Stimulated activated CD8-positive, alpha-beta memory T cell treated with anti-CD3 and anti-CD28 coated beads, Interleukin-7, amount 100 ng/mL, for 1 hour (primary cell): ENCODE measurements at places on chromosomes 2 and 18.
A peak's percentile ranks its signal among the peaks of the same experiment; 100 is the strongest.

- no peak for DNase-seq
These were observed 6.8 kb upstream of the MMADHC start for GRCh38 chr2:149594411-149594810.

DNA sequence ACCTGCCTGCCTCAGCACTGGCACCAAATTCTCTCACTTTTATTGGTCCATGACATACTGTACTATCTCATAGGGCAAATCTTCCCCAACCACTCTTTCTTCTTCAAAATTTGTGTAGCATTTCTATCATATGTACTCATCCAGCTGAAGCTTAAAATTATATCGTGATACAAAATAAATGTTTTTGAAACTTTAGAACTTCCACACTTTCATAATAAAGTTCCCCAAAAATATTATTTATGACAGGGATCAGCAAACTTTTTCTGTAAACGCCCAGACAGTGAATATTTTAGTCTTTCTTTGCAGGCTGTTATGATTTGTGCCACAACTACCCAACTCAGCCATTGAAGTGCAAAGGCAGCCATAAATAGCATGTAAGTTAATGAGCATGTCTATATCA lies 76.2 kb upstream of the POU3F3 start:
- no peak for DNase-seq

- no peak for DNase-seq
These were observed 12.5 kb downstream of the PRKAG3 start for GRCh38 chr2:218819093-218819492.

DNA sequence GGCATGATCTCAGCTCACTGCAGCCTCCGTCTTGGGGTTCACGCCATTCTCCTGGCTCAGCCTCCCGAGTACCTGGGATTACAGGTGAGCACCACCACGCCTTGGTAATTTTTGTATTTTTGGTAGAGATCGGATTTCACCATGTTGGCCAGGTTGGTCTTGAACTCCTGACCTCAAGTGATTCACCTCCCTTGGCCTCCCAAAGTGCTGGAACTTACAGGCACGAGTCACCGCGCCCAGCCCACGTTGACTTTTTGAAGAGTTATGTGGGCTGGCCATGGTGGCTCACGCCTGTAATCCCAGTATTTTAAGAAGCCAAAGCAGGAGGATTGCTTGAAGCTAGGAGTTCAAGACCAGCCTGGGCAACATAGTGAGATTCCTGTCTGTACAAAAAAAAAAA lies 20.8 kb downstream of the CCL20 start:
- no peak for DNase-seq

- DNase-seq, result no peak
These were observed 5.2 kb upstream of the C18orf63 start for GRCh38 chr18:74310411-74310810.

- no peak for DNase-seq
These were observed 926 bp downstream of the SERPINB8 start for GRCh38 chr18:63970809-63971205.

GRCh38 chr2:75594596-75594995 lies 33.9 kb upstream of the EVA1A start:
- DNase-seq, result no peak

GRCh38 chr2:104599787-104600510 lies 254.0 kb upstream of the POU3F3 start:
- DNase-seq, result no peak

DNA sequence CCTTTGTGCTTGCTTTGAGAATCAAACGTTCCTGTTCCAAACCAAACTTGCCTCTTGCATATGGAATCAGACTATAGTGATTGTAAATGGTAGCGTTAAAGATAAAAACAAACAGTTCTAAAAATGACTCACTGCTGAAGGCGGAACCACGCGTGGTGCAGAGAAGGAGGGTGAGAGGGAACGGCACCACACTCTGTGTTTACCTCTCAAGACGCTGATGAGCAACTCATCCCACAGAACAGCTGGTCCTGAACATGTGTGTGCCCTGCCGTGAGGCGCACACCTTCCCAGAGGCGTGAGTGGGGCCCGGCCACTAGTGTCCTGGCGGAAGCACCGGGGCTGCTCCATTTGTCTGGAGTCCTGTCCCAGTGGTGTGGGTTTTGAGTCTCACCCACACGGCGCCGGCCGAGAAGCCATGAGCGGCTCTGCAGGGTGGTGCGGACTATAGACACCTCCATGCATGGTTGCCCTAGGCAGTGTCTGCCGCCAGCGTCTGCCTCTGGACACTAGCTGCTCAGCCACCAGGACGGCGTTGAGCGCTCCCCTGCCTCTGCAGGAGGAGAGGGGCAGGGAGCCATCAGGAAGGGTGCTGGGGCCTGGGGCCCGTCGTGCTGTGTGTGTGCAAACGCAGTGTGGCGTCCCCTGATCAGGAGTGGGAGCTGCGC lies 52.1 kb downstream of the NFATC1 start:
- DNase-seq, result no peak

- no peak for DNase-seq
These were observed 313.4 kb upstream of the ID2 start for GRCh38 chr2:8368463-8368862.

GRCh38 chr2:168663993-168664392 lies 138.4 kb upstream of the NOSTRIN start:
- DNase-seq, result no peak

DNA sequence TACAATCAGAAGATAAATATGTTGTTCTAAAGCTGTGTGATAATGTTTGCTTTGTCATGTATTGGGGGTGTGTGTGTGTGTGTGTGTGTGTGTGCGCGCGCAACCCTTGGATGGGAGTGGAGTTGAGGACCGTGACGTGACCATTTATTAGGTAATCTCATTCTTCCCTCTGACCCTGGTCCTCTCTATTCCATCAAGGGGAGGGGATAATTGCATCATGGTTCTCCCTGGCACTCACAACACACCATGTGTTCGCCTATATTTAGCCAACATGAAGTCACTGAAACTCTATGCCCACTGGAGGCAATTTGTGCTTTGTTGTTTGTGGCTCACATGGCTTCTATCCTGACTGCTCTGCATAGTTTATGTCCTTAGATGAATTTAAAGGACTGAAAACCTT lies 79.8 kb upstream of the LRPPRC start:
- no peak for DNase-seq

GRCh38 chr2:84971510-84972206 lies 697 bp downstream of the KCMF1 start:
- DNase-seq, result peak; percentile 40

GRCh38 chr2:96117701-96118588 lies 1.6 kb upstream of the ADRA2B start:
- DNase-seq, result no peak

GRCh38 chr2:38344813-38345212 lies 32.3 kb downstream of the ATL2 start:
- DNase-seq, result no peak

GRCh38 chr18:44798433-44799048 lies 117.9 kb downstream of the SETBP1 start:
- DNase-seq, result no peak

GRCh38 chr2:197666277-197666676 lies 9.1 kb downstream of the RFTN2 start:
- DNase-seq, result no peak

DNA sequence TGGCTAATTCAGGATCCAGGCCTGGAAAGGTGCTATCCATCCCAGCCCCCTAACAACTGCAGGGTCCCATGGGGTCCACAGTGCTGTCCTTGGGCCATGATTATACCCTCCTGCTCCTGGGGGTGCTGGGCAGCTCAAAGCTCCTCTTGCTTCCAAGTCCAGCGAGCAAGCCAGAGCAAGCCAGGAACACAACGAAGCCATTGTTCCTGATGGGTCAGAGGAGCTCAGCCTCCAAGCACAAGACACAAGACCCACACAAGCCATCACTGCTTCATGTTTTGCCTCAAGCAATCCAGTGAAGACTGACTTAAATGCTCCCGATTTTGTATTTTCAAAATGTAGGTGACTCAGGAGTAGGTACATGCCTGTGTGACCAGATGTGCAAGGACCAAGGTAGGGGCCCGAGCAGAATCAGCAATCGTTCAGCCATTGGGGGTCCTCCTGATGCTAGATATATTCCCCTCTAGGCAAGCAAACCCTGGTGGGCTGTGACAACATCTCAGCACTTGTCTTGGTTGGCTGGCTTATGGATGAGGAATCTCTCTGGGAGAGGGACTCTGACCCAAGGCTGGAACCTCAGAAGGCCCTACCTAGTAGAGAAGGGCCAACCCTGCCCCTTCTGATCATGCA lies 90.8 kb downstream of the EPAS1 start:
- no peak for DNase-seq

GRCh38 chr18:13577781-13578180 lies 148.6 kb downstream of the FAM210A start:
- no peak for DNase-seq

DNA sequence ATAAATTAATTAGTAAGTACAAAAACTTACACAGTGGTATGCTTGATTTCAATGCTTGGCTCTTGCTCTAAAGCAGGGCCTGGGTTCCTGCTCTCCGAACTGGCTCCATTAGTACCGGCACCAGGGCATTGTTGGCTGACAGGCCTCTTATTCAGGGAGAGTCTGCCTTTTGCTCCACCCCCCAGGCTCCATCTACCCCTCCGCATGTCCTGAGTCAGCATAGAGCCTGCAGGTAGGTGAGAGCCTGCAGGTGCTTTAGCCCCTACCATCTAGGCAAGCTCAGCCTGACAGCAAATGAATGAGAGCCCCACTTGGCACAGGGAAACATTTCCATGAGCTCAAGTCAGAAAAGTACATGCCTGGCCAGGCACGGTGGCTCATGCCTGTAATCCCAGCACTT lies 35.1 kb upstream of the EFHD1 start:
- DNase-seq, result no peak

DNA sequence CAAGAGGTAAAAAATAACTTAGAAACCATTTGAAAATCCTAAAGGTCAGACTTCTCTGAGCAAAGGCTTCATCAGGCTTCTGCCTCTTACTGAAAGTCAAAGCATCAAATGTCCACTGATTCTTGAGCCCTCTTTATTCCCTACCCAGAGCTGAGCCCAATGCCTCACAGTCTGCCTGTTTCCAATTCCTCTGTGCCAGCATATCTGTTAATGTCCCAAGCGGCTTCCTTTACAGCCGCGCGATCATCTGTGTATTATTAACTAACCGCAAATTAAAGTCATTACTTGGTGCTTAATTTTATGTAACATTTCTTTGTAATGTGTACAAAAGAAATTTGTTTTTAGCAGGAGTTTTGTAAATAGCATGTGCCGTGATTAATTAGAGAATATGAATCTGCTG lies 418.8 kb upstream of the HNRNPA3 start:
- DNase-seq, result no peak

DNA sequence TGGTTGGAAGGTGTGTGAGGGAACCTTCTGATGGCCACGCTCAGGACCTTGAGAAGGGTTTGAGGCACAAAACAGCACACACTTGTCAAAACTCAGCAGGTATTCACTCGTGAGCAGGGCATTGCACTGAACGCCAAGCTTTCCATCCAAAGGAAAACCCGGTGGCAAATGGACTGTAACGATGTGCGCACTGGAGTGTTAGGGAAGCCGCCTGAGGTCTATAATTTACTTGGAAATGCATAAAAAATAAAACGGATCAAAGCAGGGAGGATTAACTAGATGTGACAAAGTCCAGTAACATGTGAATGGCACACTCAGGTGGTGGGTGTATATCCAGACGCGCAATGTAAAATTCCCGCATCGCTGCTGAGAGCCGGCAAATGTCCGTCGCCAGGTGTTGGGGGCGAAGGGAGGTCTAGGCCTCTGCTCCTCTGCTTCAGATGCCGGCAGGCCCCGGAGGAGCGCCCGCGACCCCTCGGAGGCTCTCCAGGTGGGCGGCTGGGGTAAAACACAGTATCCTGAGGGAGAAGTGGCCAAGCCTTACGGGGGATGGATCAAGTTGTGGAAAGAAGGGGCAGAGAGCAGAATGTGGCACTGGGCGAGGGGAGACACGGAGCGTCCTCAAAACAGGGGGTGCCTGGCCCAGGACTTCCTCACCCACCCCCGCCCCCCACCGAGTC lies 15.3 kb downstream of the HES6 start:
- no peak for DNase-seq

DNA sequence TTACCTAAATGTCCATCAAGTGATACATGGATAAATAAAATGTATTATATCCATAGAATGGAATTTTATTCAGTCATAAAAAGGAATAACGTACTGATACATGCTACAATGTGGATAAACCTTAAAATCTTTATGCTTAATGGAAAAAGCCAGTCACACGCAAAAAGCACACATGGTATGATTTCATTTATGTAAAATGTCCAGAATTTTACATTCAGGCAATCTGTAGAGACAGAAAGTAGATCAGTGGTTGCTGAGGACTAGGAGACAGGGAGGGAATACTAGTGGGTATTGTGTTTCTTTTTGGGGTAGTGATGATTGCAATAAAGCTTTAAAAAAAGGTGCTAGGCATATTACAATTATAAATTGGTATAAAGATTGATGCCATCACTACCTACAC lies 30.7 kb upstream of the CD302 start:
- DNase-seq, result no peak

GRCh38 chr2:168652997-168653921 lies 149.2 kb upstream of the NOSTRIN start:
- DNase-seq, result no peak

DNA sequence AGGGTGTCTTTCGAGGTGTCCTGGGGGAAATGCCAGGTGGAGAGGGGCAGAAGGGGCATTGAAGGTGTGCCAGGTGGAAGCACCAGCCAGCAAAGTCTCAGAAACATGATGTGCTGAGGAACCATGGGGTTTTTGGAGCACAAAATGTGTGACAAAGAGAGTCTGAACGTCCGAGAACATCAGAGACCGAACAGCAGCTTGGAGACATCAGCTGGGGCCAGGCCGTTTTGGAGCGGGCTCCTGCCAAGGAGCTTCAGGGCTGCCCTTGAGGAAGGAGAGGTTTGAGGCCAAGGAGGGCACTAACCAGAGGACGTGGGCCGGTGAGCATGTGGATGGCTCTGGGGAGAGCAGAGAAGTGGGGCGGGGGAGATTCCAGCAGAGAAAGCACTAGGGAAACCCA lies 5.3 kb upstream of the MBP start:
- DNase-seq, result no peak

DNA sequence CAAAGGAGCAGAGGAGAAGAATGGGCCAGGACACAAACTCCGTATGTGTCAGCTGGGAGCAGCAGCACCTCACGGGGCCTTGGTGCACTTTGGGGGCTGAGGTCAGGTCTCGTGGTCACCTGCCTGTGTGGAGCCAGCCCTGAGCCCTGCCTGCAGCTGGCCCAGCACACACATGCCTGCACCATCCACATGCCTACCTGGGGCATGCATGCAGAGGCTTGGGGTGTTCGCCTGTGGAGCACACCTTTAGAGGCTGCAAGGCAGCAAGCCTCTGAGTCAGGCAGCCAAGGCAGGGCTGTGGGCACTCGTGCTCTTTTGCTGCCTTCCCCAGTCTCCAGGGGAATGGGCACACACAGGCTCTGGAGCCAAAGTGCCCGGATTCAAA lies 36.0 kb downstream of the ARHGEF4 start:
- no peak for DNase-seq

GRCh38 chr2:2005915-2006314 lies 261.6 kb upstream of the PXDN start:
- DNase-seq, result no peak

GRCh38 chr2:140759426-140760156 lies 1371.2 kb downstream of the LRP1B start:
- DNase-seq, result no peak
